ENCODE measurements at places on chromosomes 2 and 18. TPM values are rescaled to one million over a fixed set of nuclear protein-coding genes. Genes with fewer than 3 reads are reported as not detected.

DNA sequence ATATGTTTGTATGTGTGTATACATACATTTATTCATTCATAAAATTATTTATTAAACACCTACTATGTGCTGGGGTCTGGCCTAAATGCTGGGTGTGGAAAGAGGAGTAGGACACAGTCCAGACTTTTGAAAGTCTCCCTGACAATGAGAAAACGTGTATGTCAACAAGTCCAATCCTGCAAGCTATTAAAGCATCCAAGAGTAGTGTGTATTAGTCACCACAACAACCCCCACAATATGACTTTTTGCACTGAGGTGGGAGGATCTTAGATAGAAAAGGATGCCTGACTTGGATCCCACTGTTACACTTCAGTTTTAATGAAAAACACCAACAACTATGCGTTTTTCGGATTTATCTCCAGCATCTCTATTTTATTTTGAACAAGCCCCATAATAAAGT lies 446.4 kb downstream of the EPHA4 start:
- no peak for DNase-seq

- no peak for DNase-seq
Measured at GRCh38 chr2:184357033-184357432, 241.3 kb upstream of the ZNF804A start.

DNA sequence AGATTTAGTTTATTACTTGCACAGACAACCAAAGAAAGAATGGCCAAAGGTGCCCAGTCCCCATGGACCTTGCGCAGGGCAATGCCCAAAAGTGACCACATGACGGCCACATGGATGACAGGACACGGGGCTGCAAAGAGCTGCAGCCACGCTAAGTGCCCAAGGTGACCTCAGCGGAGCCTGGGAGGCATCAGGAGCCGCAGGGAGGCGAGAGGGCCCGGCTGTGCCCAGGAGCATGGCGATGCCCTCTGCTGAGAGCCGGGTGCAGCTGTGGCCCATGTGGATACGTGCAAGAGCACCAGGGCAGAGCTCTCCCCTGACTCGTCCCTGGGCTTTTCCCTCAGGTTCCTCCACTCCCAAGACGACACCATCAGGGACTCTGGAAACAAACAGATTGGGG lies 14.7 kb downstream of the HES6 start:
- no peak for DNase-seq

- DNase-seq = no peak
Measured at GRCh38 chr2:5839550-5839949, 147.4 kb downstream of the SOX11 start.

DNA sequence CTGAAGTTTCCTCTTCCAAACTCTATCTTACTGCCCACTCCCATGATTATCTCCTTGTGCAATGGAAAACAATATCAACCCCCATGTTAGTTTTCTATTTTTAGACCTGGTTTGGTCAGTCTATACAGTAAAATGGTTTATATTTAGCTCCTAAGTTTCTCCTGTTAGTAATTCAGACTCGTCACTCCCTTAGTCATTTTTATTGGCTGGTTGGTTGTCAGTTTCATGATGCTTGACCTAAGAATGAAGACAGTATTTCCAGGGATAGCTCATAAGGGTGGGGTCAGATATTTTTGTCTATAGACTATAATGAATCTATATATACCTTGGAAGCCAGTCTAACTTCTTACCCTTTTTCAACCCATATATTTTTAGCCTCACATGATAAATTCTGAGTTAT lies 61.4 kb upstream of the NEUROD1 start:
- DNase-seq = no peak

- no peak for DNase-seq
Measured at GRCh38 chr18:45399643-45400042, 215.6 kb upstream of the SLC14A2 start.

DNA sequence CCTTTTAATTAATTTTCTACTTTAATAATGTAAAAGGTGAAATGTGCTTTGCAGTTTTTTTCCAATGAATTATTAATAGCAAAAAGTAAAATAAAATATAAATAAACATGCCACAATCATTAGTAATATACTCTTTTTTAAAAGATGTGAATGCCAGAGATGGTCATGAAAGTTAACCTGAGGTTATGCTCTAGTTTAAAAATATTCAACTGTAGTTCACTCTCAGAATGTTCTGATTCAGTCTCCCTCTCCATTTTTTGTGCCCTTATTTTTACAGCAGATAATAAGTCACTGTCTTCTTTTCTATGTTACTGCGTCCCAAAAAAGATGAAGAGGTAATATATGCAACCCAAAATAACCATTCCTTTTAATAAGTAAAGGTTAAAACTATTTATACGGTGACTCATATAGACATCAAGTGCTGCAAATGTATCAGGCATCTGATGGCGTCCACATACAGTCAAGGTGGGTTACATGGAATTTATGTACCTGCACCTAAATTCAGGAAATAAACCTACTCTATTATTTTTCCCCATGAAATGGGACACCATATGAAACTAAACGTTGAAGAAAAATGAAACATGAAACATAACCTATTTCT lies 153.6 kb upstream of the ZNF804A start:
- DNase-seq = no peak

GRCh38 chr18:33700513-33700976 lies 122.5 kb downstream of the ASXL3 start:
- DNase-seq = no peak

DNA sequence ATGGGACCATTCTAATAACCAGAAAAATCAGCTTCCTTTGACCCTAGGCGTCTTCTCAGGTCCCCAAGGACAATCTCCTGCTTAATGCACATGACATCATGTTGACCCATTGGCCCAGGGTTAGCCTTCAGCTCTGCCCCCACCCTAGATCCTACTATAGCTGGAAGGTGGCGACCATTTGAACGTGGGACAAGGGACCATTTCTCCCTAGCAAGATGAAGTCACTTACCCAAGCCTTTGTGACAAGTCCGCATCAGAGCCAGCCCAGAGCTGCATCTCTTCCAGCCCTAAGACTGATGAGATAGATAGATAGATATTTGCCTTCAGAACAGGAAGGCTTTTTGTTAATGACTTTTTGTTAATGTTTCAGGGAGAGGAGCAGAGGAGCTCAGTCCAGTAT lies 28.2 kb upstream of the TAF1B start:
- DNase-seq = no peak

- no peak for DNase-seq
Measured at GRCh38 chr2:3451926-3452671, 67.2 kb downstream of the ADI1 start.

DNA sequence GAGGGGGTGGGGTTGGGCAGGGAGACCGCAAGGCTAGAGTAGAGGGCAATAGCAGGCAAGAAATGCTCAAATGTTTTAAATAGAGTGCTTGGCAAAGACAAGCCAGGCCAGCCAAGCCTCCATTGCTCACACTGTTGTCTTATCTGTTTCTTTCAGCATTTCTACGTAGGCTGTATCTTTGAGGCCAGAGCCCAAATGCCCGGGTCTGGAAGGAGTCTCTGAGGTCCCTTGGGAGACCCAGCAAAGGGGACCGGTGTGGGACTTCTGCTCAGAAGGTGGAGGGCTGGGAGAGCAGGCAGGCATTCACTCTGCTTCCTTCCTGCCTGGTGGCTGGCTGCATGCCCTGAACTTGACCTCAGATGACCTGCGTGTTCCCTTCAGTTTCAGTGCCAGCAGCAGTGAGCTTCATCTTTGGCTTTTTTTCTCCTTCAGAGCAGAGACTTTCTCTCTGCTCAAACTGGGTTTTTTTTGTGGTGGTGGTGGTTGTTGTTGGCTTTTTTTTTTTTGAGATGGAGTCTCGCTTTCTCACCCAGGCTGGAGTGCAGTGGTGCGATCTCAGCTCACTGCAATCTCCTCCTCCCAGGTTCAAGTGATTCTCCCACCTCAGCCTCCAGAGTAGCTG lies 13.7 kb upstream of the TET3 start:
- no peak for DNase-seq

- no peak for DNase-seq
Measured at GRCh38 chr2:118249531-118249930, 161.3 kb downstream of the INSIG2 start.

DNA sequence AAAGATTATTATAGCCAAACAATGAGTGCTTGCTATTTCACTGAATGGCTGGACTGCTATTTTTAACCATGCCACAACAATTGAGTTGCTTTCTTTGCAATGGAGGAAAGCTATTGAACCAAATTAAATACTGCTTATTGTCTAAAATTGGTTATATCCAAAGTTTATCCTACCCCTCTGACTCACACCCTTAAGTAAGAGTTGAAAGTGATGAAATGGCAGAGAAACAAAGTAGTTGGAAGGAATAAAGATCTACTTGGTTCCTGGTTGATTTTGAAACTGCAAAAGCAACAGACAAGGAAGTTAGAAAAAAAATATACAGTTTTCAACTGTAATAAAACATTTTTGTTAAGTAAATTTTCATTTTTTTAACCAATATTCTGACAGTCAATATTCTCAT lies 47.5 kb downstream of the EML4 start:
- DNase-seq = no peak

- no peak for DNase-seq
Measured at GRCh38 chr2:143974262-143974661, 545.7 kb downstream of the ZEB2 start.

DNA sequence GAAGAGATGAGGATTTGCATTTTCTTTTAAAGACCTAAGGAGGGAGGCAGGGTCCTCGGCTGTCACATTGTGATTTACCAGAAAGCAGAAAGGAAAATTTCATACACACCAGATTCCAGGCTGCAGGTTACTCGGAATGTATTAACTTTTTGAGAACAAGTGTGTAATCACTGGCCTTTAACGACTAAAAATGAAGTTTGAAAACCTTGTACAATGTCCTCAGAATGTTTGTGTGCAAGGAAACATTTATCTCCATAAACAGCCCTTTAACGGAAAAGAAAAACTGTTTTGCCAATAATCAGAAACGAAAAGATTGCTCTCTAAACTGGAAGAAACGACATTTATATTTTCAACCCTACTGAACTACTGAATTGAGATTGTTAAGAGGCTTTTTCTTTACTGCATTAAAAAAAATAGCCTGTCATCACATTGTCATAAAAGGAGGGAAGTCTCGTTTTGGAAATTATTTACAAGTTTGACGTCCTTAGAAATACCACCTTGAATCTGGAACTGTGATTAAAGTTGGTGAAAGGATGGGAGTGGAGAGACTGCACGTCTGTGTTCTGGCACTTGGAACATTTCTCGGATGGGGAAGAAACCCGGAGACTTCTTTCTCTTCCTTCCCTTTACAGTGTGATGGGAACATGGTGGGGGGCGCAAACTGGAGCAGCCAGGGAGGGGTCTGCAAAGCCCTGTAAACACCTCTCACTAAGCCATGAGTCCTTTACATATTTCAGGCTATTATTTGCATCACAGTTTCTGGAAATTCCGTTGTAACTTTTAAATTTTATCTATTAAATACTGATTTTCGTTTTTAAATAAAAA lies 134.1 kb upstream of the SIX3 start:
- no peak for DNase-seq

DNA sequence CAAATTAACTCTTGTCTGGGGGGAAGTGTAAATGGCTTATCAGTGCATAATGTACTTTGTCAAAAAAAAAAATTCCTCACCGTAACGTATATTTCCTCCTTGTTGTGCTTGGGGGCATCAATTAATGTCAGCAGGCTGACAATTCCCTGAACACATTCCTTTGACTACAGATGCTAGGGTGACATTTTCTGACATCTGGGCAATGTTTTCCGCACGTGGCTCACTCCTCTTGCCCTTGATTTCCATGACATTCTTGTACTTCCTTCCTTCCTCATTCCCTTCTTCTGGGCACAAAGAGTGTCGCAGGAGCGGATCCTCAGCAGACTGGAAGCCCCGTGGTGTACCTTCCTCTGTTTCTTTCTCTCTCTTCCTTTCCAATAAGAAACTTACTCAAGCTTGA lies 173.7 kb downstream of the SP3 start:
- DNase-seq = no peak

DNA sequence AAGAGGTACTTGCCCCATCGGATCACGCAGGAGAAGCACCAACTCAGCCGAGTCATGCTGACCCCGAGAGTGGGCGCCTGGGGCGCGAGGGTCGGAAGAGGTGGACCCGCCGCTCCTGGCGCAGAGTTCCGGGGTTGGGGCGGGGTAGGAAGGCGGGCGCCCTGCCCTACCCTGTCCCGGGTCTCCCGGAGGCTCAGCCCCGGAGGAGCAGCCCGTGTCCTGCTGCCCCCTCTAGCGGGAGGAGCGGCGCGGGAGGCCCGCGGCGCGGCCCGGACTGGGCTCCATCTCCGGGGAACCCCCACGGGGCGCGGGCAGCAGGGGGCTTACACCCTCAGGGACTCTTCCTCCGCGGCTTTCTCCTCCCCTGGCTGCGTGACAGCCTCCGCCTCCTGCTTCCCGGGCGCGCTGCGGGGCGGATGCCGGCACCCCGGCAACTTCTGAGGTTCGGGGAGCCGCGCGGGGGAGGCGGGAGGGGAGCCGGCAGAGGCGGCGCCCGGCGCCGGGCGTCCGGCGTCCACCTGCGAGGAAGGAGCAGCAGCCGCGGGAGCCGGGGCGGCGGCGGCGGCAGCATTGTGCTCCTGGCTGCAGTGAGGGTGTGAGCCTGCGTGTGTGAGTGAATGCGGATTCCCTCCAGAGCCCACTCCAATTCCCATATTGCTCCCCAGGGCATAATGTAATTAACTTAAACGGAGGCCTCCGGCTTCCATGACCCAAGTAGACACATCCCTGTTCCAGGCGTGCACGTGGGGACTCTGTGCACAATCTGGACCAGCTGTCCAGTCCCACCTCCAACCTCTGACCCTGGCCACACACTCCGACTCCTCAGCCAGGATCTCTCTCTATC lies 7.6 kb upstream of the TNS1 start:
- no peak for DNase-seq

GRCh38 chr2:69386789-69387734 lies at the start of gene GFPT1:
GFPT1 (minus strand) TSS chr2:69387227; CDS start chr2:69387071, 156 bp downstream.
- DNase-seq = peak; percentile 95

GRCh38 chr2:68932402-68932801 lies 20.3 kb downstream of the GKN2 start:
- DNase-seq = no peak

- DNase-seq = no peak
Measured at GRCh38 chr2:194203898-194204297, 1453.1 kb upstream of the SLC39A10 start.

- DNase-seq = no peak
Measured at GRCh38 chr2:72148003-72148836, 558 bp upstream of the CYP26B1 start.

DNA sequence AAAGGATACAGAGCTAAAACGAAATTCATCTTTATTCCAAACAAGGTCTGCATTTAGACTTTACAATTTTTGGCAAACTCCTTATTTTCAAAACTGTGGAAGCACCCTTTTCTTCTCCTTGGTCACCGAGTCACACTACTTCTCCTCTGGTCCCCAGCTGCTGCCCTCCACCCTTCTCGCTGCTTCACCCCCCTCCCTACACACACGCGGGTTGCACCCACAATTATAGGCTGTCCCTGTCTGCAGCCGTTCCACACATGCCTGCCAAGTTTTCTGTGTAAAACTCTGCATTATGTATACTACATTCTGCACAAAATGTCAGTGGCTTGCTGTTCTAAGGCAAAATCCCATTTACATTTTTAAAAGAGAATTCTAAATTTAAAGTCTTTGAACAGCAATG lies 63.5 kb downstream of the PTPN2 start:
- DNase-seq = no peak

RNF152 gene
- 16.2 TPM for polyA plus RNA-seq

MRPL33 gene
- polyA plus RNA-seq = 96.3 TPM

KIAA1328 gene
- polyA plus RNA-seq = 22.5 TPM

PARD6G gene
- 21.9 TPM for polyA plus RNA-seq

MMADHC gene
- 108 TPM for polyA plus RNA-seq

SERPINB11 gene
- polyA plus RNA-seq = not detected

TUBA4B gene
- polyA plus RNA-seq = 6.0 TPM

MAP4K4 gene
- 115 TPM for polyA plus RNA-seq

All from left lung (tissue), 14 donors.